Activated T-helper 1 cell treated with anti-CD3 and anti-CD28 coated beads, Interleukin-2, amount 50 U/mL, for 16 hours (primary cell): ENCODE measurements at places on chromosomes 13 and 19.

DNA sequence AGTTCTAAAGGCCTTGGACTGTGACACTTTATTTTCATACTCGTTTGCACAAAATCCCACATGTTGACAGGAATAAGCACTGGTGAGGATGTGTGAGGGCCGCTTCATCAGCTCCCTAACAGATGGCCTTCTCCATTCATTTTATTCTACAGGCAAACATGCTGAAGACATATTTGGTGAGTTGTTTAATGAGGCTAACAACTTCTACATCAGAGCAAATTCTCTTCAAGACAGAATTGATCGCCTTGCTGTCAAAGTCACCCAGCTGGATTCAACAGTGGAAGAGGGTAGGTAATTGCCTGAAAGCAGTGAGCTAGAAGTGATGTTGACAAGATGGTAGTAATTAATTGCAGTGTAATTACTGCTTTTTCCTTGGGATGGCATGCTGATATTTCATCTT is 95.7 kb downstream of the GPR12 start:
- no peak for DNase-seq

GRCh38 chr19:19539698-19540063 is 1.6 kb downstream of the CILP2 start:
- DNase-seq: no peak

GRCh38 chr13:21625366-21625765 is 21.4 kb upstream of the MICU2 start:
- DNase-seq: no peak

DNA sequence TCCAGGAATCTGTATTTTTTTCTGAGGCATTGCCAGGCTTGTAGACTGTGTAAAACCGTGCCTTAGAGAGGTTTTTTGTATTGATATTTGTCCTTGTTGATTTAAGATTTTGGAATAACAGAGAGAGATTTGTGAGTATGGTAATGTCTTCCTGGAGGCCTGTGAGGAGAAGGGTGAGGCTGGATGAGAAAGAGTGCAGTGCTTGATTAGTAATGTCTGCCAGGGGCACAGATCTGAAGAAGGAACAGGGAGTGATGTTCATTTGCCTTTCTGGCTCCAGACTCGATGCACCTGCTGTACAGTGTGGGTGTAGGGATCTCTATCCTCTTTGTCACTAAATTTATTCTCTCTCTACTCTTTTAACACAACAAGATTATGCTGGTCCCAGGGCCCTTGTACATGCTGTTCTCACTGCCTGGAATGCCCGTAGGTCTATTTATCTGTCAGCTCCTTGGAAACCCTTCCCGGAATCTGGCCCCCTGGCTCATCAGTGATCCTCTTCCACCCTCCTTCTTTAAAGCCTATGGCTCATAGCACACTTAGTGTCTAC is 4.2 kb downstream of the FIZ1 start:
- no peak for DNase-seq

DNA sequence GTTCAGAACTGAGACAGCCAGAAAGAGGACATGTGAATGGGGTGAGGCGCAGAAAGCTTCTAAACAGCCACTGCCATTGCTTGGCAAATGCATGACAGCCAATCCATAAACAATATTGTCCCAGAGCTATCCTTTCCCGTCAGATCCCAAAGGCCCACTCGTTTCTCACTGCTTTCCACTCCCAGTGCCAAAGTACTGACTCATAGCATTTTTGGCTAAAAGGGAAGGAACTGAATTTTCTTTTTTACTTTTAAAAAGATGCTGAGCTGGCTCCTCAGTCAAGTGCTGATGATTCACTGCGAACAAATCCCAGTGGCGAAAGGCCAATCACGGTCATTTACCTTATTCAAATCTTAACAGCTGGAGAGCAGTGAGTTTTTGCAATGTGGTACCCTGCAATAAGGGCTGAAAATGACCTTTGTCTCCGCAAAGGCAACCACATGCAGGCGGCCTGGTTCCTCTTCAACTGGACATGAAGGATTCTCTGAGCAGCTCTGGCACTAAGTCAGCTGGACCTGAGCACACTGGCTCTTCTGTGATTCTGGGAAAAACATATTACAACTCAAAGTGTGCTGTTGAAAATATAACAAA is 151.7 kb downstream of the DCLK1 start:
- DNase-seq: no peak

DNA sequence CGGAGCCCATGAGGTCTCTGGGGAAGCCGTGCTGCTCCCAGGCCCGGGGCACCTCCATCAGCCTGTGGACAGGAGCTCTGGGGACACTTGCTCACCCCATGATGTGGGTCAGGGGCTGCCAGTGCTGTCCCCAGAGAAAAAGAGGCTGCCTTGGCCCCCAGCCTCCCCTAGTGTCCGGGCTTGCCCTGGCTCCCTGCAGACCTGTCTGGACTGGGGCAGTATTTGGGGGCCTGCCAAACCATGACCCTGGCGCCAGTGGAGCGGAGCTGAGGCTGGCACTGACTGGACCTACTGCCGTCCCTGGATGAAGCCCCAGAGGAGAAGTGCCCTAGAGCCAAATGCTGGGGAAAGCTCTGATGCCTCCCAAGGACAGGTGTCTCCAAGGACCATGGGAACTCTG is 30.4 kb downstream of the ELAVL1 start:
- DNase-seq: no peak

DNA sequence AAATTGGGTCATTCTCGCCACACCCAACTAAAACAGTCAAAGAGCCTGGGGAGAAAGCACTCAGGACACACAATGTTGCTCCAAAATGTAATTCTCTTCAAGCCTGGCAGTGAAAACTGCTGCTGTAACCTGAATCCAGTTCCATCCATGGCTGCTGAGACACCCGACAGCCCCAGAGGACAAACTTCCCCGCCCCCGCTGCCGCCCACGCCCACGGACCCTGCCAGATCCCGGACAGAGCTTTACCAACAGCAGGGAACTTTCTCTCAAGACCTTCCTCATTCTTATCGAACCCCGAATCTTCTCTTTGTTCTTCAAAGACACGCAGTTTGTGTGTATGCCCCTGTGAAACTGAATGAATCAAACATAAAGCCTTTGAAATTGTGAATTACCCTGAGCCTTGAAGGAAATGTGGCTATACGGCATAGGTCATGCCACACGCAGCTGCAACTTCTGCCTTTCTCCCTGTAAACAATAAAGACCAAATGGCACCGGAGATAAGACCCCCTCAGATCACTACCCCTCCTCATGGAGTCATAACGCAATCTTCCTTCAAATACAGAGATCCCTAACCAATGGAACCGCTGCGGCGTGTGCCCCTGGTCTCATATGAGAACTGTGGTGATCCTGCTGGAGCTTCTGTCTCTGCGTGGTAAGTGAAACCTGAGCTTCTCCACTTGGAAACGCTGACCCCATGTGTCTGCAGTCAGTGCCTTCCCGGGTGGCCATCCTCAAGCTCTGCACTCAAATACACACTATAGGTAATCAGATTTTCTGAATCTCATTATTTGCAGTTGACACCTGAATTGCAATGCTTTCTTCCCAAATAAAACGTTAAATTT is 4.8 kb upstream of the LAMP1 start:
- no peak for DNase-seq

GRCh38 chr19:16116067-16116466 is 4.4 kb downstream of the RAB8A start:
- no peak for DNase-seq

DNA sequence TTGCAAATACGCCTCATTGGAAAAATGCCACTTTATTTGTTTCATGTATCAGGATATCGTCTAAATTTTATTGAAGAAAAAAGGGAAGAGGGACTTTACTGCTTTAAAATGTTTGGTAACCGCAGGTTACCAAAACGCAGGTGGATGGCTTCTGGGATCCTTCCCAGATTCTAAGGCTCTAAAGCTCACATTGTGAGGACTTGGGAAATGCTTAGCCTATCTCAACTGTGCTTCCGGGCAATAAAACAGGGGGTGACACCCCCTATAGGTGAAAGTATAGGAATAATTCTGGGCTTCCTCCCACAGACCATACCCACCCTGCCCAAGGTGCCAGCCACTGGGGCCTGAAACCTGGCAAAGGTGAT is 73.2 kb upstream of the IPO5 start:
- no peak for DNase-seq

DNA sequence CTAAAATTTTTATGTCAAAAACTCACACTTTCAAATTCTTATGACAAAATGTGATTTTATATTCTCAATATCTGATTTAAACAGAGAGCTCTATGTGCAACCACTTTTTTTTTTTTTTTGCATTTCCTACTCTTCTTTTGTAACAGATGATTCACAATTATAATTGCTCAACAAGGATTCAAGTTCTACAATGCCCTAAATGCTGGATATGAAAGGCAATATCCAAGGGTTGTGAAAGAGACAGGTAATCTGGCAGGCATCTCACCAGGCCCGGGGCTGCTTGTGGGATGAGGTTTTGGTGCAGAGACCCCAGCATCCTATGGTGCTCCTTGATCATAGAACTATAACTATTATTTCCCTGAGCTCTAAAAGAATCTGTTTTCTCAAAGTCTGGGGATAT is 363.6 kb upstream of the NBEA start:
- no peak for DNase-seq

- no peak for DNase-seq
These were observed 687.4 kb upstream of the SLITRK6 start for GRCh38 chr13:86486582-86486981.

DNA sequence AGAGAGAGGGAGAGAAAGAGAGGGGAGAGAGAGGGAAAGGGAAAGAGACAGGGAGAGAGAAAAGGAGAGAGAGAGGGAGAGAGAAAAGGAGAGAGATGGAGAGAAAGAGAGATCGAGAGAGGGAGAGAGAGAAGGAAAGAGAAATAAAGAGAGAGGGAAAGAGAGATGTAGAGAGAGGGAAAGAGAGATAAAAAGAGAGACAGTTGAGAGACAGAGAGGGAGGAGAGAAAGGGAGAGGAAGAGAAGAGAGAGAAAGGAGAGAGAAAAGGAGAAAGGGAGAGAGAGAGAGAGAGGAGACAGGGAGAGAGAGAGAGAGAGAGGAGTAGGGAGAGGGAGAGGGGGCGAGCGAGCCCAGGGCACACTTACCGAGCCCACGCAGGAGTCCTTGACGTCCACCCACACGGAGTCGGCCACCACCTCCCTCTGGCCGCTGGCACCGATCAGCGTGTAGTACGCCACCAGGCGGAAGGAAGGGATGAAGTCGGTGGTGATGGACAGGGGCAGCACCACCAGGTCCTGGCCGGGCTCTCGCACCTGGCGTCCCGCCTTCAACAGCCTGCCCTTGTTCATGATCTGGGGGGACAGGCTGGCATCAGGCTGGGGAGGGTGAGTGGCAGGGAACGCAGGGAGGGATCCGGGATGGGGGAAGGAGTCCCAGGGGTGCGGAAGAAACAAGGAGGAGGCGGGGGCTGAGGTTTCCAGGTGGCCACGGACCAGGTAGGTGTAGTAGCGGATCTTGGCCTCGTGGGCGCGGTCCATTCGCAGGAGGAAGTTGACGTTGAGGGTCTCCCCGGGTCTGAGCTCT is 10.0 kb downstream of the C3 start:
- no peak for DNase-seq

GRCh38 chr19:43409415-43409814 is 5.3 kb upstream of the TEX101 start:
- no peak for DNase-seq

DNA sequence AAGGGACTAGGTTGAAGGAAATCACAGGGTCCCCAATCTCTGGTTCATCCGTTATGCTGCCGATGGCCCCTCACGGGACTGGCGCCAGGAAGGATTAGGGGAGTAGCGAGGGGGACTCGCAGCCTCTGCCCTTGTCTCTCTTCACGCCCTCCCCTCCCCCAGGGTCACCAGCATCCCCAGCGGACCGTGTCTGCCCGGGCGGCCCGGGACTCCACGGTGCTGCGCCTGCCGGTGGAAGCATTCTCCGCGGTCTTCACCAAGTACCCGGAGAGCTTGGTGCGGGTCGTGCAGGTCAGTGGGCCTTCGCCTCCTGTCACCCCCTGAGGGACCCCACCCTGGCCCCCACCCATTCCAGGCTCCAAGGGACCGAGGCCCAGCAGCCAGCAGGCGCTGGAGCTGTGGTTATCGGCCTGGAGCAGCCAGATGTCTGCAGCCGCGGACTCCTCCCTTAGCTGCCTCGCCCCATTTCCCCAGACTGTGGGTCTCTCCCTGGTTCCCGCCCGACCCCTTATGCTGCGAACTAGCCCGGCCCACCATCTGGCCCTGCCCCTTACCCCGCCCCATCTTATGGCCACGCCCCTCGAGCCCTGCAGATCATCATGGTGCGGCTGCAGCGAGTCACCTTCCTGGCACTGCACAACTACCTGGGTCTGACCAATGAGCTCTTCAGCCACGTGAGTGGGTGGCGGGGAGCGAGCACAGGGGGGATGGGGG is 5.4 kb downstream of the PNPLA6 start:
- no peak for DNase-seq

DNA sequence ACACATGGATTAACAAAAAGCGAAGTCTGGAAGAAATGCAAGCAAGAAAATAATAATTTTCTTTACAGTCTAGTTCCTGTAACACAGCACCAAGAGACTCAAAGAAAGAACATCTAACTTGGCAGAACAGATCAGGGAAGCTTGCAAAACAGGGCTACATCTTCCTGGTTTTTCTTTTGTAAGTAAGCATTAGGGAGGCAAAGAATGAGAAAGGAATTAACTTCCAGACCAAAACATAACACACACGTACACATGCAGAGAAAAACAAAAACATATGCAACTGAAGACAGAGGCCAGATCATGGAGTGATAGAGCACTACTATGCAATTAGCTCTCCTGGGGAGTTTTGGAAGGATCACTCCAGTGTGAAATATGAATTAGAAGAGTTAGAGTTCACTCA is 120.5 kb downstream of the DIAPH3 start:
- no peak for DNase-seq

- DNase-seq: no peak
These were observed at the start of gene HIPK4 for GRCh38 chr19:40390084-40390742. Gene HIPK4 (minus strand): TSS chr19:40390181. CDS start chr19:40389902, 279 bp downstream.

DNA sequence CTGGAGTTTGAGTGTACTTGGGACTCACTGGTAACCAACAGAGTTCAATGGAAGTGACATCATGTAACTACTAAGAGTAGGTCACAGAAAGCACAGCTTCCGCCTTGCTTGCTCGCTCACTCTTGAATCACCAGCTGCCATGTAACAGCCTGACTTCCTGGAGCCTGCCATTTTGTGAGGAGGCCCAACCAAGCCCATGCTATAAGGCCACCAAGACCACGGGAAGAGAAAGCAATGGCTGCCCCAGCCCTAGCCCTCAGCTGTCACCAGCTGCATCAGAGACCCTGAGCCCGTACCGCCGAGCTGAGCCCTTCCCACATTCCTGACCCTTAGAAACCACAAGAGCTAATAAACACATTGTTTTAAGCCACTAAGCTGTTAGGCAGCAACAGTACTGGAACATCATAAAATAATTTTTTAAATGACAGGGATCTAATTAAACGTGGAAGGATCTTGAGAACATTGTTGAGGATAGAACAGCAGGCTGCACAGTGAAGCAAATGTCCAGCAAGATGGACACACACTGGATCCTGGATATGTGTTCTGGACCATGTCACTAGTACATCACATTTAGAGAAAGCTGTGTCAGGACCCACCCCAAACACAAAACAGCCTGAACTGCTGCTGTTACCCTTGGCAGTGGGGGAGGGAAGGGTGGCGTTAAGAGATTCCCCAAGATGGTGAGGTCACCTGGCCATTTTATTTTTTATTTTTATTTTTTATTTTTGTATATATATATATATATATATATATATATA is 21.7 kb upstream of the LDLR start:
- no peak for DNase-seq
